ENCODE measurements at places on chromosomes 13 and 19.
A peak's percentile ranks its signal among the peaks of the same experiment; 100 is the strongest.

DNA sequence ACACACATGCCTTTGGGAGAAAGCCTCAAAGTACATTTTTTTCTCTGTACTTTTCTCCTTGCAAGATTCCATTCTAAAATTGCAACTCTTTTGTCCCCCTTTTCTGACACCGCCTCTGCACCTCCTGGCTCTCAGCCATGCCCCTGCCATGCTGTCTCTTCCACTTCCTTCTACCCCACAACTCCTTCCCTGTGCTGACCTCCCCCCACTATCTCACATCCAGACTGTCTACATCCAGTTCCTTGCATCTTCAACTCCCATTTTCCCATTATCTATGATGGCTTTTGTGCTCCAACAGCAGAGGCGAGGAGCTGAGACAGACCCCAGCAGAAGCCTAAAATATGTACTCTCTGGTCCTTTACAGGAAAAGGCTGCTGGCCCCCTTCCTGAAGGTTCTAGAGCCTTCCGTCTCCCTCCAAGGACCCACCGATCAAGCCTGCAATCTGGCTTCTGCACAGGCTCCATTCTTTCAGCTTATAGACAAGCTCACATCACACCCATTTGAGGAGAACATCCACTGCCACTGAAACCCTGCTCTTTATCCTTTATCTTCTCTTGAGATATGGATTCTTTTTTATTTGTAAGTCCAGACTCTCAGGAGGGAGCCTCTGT is 50.2 kb downstream of the RFX2 start:
- peak; percentile 40 for DNase-seq

GRCh38 chr19:49409441-49410029 is 13.7 kb downstream of the PTH2 start:
- DNase-seq, result no peak

DNA sequence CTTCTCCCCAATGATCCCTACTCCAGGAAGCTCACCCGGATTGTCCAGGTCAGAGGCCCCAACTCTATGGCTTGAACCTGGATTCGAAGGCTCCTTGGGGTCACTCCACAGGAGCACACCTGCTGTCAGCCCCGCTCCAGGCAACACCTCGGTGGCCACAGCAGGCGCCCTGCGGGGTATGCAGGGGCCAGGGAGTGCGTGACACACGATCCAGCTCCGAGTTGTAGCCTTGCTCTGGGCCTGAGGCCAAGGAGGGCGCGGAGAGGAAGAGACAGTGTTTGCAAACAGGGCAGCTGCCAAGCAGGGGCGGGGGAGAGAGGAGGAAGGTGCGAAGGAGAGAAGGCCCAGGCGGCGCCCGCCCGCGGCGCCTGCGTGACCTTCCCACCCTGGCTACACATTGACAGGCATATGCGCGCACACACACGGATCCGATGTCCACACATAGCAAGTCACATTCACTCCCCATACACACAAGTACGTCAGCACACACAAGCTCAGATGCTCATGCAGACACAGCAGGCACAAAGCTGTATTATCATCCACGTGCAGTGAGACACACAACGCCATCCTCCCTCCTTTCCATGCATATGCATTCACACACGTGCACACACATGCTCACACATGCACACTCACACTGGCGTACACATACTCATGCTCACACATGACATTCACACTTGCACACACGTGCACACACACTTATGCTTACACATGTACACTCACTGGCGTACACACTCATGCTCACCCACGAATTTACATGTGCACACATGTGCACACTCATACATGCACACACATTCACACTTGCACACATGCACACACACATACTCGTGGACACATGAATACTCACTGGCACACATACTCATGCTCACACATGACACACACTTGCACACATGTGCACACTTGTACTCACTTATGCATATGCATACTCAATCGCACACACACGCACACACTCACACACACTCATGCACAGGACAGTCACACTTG is 10.4 kb downstream of the SBK2 start:
- no peak for DNase-seq

GRCh38 chr19:3580156-3580934 is 4.9 kb upstream of the GIPC3 start:
- no peak for DNase-seq

GRCh38 chr13:62643007-62643483 is 1227.4 kb upstream of the PCDH20 start:
- DNase-seq, result no peak

- DNase-seq, result no peak
Observed at GRCh38 chr19:12230751-12231733, 63.6 kb downstream of the ZNF44 start.

- peak; percentile 87 for DNase-seq
Observed at GRCh38 chr19:47707135-47707925, 5.9 kb upstream of the EHD2 start.

DNA sequence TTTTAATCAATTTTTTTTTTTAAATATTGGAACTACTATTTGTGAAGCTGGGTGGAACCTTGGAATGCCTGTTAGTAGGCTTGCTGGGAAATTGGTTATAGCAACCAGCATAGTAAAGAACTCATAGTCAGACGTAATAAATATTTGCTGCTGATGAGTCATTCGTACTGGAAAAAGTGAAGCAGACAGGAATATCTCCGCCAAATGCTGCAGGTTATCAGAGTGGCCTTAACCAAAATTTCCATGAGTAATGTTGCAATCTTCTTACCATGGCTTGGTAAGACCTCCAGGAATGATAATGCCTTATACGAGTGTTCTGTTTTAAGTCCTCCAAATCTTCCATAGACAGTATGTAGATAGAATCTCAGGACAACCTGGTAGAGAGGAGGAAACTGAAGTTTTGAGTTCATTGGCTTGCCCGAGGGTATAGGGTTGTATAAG is 34.2 kb downstream of the MBNL2 start:
- no peak for DNase-seq

GRCh38 chr13:100409132-100409531 is 179.5 kb downstream of the GGACT start:
- no peak for DNase-seq

DNA sequence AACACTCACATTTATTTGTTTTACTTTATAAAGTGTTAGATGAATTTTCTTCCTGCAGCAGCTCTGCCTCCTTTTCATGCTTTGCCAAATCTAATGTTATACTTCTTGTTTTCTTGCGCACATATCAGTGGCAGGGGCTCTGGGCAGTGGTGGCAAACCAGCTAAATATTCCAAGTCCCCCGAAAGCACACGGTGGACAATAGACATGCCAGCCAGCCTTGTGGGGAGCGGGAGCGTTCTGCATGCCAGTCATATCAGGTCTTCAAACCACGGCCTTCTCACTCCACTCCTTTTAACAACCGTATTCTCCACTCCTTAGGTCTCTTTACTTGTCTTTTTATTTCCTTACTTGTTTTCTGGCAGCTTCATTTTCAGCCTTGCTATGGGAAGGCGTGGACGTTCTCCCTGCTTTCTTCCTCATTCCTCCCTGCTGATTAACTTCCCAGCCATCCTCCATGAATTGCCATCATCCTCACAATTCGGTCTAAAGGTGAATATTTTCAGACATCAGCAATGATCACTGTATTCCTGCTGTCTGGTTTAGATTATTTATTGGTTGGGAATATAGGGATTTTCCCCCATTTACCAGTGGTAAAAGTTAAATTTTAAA is 77.1 kb upstream of the WASF3 start:
- no peak for DNase-seq

DNA sequence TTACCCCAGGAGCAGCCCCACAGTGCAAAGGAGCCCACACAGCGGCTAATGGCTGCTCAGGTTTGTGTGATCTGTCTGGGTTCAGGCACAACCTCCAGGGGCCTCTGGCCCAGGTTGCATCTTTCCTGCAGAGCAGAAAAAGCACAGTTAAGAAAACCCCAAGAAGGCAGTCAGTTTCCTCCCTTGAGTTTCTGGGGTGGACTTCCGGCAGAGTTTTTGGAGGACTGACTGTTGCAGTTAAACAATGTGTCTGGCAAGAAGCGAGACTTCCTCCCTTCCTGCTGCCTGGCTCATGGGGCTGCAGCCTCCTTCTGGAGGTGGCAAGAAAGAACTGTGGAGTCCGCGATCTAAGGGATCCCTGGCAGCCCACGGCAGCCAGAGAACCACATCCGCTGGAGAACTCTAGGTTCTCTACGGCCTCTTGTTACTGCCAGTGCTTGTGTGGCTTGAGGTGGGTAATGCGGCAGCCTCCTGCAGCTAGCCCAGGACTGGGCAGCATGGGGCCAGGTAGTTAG is 114.4 kb downstream of the ZDHHC20 start:
- peak; percentile 63 for DNase-seq

GRCh38 chr19:30625947-30626625 is 253.9 kb downstream of the ZNF536 start:
- DNase-seq, result no peak

DNA sequence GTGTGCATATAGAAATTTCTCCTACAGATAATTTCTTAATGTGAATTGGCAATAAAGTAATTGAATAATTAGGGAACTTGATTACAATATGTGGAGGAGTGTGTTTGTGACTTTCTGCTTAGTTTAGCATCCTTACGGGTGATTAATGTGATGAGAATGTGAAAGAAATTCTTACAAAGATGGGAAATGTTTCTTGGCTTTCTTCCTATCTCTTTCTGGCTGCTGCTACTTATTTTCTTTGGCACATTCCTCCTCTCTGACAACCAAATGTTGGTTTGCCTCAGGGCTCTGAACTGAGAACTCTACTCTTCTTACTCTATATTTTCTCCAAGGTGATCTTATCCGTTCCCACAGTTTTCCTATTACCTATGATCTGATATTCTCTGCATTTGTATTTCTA is 300.1 kb downstream of the TBC1D4 start:
- DNase-seq, result no peak

DNA sequence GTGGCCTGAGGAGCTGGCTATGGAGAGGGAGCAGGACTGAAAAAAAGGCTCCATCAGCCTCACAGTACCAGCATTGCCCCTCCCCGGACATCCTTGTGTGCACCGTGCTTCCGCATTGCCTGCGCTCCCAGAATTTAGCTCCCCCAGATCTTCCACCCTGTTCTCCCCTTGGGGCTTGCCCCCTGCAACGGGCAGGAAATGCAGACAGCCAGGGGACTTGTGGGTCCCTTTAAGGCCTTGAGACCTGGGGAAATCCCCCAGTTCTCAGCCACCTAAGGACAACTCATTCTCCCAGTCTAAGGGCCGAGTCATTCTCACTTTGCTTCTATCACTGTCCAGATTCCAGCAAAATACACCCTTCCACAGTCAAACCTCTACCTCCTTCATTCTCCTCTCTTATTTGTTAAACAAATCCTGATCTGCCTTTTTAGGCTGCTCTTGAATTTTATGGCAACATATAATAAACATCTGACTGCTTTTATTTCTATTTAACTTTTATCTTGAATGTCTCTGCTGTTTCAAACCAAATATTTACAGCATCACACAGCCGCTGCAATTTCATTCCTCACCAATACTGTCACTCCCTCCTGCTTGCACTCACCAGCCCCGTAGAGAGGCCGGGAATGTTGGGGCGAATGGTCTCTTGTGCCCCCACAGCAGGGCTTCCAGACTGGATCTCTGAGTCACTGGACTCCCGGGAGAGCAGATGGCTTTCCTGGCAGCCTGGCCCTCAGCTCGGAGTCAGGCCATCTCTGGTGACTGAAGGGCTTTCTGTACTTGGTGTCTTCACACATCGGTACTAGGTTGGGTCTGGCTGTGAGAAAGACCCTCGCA is 221.9 kb downstream of the TSHZ3 start:
- DNase-seq, result no peak

GRCh38 chr13:40047322-40047771 is 391.9 kb downstream of the COG6 start:
- no peak for DNase-seq

- no peak for DNase-seq
Observed at GRCh38 chr13:109919715-109920375, 133.5 kb upstream of the IRS2 start.

DNA sequence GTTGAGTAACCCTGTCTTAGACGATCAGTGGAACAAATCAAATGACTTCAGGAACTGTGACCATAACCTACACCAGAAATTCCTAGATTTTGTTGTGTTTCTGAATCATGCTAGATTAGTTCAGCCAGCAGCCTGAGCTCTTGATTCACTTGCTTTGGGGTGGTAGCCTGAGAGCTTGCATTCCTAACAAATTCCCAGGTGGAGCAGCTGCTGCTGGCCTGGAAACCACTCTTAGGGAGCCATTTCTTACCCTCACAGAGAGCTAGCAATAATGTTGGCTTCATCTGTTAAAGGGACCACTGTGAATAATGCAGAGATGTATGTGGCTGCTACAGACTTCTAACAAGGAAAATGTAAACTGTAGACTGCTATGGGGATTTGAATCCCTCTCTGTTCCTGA is 388.1 kb upstream of the PRR20A start:
- DNase-seq, result no peak

GRCh38 chr19:13152356-13152973 is 2.3 kb downstream of the IER2 start:
- DNase-seq, result no peak

- DNase-seq, result peak; percentile 64
Observed at GRCh38 chr13:33033051-33033812, 17.0 kb downstream of the KL start.

GRCh38 chr13:60701895-60702294 is 304.9 kb downstream of the TDRD3 start:
- no peak for DNase-seq

- peak; percentile 56 for DNase-seq
Observed at GRCh38 chr19:2059422-2060201, 8.6 kb upstream of the MKNK2 start.

DNA sequence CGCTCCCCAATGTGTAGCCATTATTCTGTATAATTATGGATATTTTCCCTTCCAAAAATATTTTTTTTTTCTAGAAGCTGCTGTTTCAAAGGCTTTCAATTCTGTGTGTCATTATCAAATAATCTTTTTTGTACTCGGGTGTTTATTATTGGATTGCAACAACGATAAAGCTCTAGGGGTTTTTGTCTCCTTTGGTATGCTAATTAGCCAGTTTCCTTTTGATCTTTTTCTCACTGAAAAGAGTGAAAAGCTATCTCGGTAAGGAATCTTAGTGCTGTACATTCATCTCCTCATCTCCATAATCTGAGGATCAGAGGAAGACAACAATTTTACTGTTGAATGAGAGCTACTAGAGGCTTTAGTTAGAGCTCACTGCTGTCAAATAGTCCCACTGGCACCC is 136.6 kb downstream of the OLFM4 start:
- DNase-seq, result no peak

GRCh38 chr13:75541287-75541686 is 3.6 kb upstream of the COMMD6 start:
- DNase-seq, result no peak

GRCh38 chr19:13001502-13002165 is 6.4 kb downstream of the NFIX start:
- DNase-seq, result no peak

- no peak for DNase-seq
Observed at GRCh38 chr19:1528596-1529429, 4.9 kb downstream of the PLK5 start.

DNA sequence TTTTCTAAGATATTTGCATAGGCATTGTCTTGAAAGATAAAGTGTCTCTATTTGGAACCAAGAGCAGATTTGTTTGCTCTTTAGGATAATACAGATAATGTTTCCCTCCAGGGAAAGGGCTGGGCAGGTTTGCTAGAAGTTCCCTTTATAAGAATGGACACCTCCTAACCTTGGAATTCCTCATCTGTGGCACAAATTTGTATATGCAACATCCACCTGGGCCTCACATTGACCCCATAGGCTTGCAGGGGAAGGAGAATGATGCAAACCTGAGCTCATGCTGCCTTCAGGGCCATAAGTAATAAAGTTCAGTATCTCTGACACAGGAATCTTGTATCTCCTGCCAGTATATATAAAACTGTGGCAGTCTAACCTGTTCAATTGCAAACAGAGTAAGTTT is 508.4 kb upstream of the MIR17HG start:
- DNase-seq, result no peak

GRCh38 chr19:52896431-52897137 is 851 bp downstream of the ZNF320 start:
- peak; percentile 53 for DNase-seq
